SHP77 treated with DMSO at 0.1 percent for 48 hours (cell line): ENCODE measurements at places on chromosomes 16 and 17.

DNA sequence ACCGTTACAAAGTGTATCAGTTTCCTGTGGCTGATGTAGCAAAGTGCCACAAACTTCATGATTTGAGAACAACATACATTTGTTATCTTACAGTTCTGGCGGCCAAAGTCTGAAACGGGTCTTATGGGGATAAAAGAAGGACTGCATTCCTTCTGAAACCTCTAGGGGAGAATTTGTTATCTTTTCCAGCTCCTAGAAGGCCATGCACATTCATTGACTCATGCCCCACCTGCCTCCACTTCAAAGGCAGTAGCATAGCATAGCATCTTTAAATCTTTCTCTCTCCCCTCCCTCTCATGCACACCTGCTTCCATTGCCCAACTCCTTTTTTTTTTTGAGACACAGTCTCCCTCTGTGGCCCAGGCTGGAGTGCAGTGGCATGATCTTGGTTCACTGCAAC is 190.7 kb upstream of the DYNLRB2 start:
- DNase-seq, result no peak

- no peak for DNase-seq
Observed at GRCh38 chr17:79845601-79845949, 6.3 kb upstream of the CBX4 start.

DNA sequence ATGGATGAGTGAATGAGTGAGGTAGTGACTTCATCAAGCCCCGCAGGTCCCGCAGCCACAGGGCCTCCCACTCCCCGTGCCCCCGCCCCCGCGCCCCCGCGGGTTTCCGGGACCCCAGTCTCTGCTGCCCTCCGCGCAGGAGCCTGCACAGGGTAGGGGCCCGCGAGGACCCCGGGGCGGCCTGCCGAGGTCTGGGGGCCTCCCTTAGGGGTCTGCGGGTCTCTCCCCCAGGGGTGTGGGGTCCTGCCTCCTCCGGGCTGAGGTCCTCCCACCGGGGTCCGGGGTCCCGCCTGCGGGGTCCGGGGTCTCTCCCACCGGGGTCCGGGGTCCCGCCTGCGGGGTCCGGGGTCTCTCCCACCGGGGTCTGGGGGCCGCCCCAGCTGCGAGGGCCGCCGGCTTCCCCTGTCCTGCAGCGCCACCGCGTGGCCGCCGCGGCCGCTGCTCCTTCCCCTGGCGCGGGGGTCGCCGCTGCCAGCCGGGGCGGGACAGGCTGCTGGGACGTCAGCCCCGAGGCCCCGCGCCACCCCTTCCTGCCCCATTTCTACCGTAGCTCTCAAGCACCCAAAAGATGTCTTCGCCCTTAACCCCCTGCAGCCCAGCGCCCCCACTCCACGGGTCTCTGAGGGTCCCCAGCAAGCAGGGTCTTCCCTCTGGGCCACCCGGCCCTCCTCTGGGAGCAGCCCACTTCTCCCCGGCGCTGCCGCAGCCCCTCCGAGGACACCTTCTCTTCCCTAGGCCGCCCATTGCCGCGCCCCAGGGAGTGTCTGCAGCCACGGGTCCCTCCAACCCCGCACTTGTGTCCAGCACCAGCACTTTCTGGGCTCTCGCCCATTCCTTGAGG is 10.4 kb upstream of the CHMP6 start:
- DNase-seq, result no peak

- DNase-seq, result no peak
Observed at GRCh38 chr16:24525970-24526559, 13.3 kb upstream of the RBBP6 start.

DNA sequence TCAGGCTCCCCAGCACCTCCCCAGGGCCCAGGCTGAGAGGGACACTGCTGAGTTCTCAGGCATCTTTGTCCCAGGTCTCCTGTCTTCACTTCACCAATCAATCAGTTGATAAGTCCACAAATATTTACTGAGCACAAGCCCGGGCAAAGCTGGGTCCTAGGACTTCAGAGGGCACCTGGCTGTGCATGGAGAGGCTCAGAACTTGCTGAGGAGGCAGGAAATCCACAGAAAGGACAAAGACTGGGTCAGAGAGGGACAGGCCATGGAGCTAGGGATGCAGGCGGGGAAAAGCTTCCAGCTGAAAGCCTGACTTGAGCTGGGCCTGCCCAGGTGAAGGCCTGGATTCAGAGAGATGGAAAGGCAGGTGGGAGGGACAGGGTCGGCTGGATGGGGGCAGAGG is 33.2 kb upstream of the C1QL1 start:
- no peak for DNase-seq

DNA sequence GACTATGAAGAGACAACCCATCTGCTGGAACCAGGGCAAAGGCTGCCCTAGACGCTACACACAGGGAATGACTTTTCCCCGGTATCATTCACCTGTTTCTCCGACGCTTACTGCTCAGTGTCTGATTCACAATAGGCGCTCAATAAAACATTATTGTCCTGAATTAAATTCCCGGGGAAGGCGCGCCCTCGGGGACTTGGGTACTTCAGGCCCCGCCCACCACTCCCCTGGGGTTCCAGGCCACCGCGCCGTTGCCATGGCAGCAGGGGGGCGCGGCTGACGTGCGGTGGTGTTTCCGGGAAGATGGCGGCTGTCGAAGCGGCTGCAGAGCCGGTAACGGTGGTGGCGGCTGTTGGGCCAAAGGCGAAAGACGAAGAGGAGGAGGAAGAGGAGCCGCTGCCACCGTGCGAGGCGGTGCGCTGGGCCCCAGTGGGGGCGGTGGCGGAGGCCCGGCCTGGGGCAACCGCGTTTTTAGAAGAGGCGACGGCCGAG is at the start of gene RUNDC1:
Gene RUNDC1 (plus strand): TSS at position 292 of the 492 bp plus-strand sequence. CDS start 12 bp downstream, at position 304.
- DNase-seq, result peak; percentile 35

DNA sequence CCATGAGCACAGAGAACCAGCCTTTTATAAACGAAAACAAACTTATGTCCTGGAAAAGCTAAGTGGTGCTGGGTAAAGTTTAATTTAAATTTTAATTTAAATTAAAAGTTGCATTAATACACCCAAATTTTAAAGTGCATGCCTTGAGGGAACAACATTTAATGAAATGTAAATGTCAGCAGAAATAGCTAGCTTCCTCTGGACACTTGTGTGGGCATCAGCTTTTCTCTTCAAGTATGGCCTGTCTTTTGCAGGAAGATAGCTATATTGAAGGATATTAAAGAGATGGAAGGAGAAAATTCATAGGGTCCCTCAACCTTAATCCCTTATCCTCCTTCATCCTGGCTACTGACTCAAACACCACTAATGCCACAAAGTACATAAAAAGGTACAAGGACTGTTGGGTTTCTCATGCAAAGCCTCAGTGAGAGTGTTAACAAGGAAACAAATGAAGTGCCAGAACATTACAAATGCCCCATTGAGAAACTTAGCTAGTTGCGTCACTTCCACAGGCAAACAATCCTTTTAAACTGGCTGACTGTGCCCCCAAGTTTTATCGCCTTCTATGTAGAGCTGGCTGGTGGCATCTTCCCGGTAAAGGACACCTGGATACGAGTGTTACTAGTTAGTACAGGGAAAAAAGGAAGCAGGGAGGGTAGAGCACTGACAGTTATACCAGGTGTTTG is 14.1 kb downstream of the PHF12 start:
- no peak for DNase-seq

- DNase-seq, result no peak
Observed at GRCh38 chr17:17503566-17504130, 7.5 kb upstream of the RASD1 start.

GRCh38 chr17:76408037-76408849 is 23.8 kb downstream of the SPHK1 start:
- DNase-seq, result peak; percentile 53

GRCh38 chr17:39244016-39244599 is 18.4 kb upstream of the STAC2 start:
- no peak for DNase-seq

DNA sequence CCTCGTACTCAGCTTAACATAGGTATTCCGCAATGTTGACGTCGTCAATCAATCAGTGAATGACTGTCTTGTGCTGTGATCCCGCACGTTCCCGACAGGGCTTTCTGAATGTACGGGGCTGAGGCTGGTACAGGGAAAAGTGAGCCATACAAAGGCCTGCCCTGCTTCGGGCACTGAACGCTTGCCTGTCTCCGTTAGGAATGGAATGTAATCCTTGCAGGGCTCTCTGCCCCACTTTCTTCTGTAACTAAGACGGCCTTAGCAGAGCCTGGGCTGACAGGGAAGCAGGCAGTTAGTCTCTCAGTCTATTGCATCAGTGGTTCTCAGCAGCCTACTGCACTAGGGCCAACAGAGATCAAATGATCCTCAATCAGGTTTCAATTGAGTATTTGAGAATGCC is 16.2 kb upstream of the MYH3 start:
- no peak for DNase-seq

GRCh38 chr17:31512104-31512740 is 120.7 kb downstream of the RAB11FIP4 start:
- no peak for DNase-seq

DNA sequence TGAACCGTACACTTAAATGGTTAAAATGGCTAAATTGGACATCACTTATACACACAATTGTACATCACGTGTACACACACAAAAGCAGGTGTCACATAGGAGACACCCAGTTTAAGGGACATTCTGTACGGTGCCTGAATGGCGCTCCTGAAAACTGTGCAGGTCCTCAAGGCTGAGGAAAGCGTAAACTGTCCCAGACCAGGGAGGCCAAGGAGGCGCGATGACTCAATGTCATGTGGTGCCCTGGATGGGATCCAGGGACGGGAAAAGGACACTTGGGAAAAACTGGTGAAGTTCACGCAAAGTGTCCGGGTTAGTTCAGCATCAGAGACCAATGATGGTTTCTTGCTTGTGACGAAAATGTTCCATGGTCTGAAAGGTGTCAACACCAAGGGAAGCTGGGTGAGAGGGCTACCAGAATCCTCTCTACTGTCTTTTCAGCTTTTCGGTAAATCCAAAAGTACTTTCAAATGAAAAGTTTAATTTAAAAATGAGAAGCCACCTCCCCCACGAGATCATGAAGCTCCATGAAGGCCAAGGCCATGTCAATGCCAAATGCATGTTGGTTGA is 112.2 kb downstream of the CMIP start:
- no peak for DNase-seq

DNA sequence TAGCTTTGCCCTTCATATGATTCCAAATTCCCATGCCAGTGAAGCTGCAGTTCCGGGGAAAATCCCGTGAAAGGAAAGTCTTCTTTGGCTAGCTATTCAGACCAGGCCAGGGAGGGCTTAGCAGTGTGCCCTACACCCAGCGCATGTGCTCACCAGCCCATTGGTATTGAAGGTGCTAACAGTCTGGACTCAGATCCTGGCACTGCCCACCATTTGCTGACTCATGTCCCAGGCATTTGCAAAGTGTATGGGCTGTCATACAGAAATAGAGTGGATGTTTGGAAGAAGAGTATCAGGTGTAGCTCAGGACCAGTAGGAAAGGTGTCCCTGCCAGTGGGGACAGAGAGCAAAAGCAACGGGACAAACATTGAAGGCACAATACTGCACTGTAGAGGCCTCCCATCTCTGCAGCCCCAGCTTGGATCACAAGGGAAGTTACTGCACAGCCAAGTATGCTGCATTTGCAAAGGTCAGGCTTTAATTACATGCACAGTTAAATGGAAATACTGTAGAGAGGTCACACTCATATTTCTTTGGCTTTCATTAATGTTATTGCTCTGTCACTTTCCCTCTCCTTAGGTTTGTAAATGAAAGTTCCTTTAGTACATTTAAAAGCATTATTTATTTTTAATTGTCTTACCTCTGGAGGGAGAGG is 220.0 kb downstream of the IRX3 start:
- DNase-seq, result no peak

DNA sequence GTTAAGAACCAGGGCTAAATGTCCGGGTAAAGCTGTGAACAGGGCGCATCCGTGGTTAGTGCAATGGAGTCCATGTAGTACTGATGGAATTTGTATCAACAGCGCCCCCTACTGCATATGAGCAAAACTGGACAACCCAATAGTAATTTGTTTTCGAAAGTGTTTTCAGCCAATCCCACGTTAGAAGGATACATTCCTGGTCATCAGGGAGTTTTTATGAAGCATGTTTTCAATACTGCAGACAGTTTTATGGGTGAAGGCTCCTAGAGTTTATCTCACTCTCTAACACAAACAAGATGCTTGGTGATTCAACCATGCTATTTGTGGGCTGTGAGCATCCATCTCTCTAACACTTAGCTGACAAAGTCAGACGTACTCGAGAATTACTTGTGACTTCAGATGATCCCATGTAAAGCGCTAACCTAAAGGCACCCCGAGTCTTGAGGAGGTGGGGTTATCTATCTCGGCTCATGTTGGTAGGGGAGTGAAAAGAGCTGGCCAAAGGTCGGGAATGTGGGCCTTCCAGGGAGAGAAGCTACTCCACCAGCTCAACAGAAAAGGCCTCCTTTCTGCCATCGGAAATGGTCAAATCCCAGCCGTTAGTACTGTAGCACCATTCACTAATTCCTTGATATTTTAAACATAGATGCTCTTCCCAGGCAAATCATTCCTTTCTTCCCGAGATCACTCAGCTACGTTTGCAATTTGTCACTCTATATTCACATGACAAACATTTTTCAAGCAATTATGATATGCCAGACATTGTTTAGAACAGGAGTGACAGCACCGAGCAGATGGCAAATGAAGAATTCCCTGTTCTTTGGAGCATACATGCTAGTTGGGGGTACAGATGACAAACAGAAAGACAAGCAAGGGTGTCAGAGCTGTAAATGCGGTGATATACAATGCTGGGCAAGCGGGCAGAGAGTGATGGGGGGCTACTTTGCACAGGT is 46.9 kb upstream of the HNF1B start:
- no peak for DNase-seq

DNA sequence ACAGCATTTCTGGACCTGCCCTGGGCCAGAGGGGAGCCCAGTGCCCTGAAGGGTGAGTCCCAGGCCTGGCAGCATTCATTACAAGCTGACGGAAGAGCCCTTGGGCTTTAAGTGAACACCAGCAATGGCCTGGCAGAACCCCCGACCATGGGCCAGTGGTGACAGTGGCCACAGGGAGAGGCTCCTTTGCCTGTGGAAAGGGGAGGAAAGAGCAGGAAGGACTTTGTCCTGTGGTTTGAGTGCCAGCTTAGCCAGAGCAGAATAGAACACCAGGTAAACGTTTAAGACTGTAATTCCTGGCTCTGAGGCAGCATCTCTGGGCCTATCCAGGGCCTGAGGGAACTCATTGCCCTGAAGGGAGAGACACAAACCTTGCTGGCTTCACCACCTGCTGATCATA is 34.3 kb upstream of the ATP2C2 start:
- no peak for DNase-seq
